Glomerular endothelial cell (primary cell): ENCODE measurements at places on chromosomes 3 and 15.

GRCh38 chr3:127483902-127484591 lies 106.5 kb downstream of the TPRA1 start:
- DNase-seq, result no peak

- DNase-seq, result peak; percentile 78
Observed at GRCh38 chr15:64536244-64536836, 76.0 kb downstream of the ZNF609 start.

GRCh38 chr15:62647202-62647842 lies 395.2 kb upstream of the TPM1 start:
- no peak for DNase-seq

DNA sequence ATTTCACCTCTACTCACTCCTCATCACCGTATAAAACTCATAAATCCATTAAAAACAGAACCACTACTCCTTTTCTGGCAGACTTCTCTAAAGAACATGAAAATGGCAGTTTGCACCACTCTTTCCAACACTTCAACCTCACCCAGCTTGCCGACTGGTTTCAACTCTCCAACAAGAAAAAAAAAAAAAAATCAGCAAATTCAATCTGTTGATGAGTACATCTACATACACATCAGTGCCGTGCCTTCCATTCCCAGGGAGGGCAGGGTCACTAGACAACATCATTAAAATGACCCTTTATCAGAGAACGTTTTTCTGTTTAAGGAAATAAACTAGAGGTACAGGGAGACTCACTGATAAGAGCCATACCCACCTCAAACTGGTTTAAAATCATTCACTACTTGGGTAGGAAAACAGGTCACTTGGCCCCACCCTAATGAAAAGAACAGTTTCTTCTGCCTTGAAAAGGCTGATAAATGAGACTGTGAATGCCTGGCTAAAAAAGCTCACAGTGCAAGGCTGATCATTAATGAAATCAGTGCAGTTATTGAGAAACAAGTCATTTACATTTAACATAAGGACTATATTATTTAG lies 6.0 kb downstream of the ANXA2 start:
- no peak for DNase-seq

GRCh38 chr3:33152363-33153360 lies 38.8 kb downstream of the CRTAP start:
- DNase-seq, result no peak

GRCh38 chr3:45143673-45144671 lies 2.2 kb downstream of the CDCP1 start:
- no peak for DNase-seq

DNA sequence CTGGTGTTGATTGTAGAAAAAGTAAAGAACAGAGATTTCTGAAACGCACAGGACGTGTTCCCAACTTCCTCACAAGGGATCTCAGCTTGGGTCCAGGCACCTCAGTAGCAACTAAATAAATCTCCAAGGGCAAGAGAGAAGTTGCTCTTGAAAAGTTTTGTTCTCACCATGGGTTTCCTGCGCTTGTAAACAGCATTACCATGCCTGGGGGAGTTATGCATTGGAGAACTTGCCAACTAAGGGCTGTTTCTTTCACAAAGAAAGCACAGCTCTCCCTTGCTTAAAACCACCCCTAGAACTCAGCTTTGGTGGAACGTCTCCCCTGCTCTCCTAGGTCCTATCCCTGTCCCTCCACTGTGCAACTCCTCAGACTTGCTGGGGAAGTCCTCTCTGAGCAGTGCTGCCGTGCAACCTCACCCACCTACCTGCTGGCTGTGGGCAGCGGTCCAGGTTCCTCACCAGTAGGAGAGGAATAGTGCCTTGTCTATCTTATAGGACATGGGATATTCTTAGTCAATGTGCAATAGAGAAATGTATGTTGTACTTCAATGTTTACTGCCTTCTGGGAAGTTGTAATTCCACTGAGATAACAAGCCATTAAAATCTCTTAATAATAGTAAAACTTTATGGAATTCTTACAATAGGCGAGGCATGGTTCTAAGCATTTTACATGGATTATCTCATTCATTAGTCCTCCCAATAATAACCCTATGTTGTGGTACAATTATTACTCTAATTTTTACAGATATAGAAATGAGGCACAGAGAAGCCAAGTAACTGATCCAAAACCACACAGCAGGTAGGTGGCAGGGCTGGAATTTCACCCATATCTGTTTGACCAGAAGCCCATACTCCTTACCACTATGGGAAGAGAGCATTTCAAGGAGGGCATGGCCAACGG lies 51.5 kb downstream of the UMPS start:
- no peak for DNase-seq

- DNase-seq, result no peak
Observed at GRCh38 chr3:10946526-10946925, 46.0 kb upstream of the SLC6A1 start.

DNA sequence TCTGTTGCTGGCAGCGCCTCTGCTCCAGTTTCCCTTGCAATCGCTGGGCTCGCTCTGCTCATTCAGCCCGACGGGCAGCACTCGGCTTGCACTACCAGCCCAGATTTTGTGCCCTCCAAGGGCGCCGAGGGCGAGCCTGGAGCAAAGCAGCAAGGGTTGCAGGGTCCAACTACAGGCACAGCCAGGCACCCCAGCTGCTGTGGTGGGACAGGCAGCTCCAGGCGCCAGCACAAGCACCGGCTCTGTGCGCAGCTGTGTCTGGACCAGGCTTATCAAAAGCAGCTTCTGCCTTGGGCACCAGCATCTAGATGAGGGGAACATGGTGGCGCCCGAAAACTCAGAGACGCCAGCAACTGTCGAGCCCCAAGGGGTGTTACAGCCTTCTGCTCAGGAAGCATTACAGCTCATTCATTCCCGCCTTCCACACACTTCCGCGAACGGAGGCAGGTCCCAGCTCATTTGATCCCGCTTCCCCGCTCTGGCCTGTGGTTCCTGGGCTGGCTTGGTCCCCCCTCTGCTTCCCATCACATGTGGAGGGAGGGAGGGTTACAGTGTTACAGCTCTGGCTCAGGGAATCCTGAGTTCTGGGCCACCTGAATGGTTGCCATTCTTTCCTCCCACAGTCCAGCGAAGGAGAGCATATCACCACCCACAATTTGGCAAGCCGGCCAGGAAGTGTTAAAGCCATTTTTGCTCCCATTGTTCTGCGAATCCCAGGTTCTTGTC lies 409.9 kb upstream of the ALCAM start:
- DNase-seq, result no peak

DNA sequence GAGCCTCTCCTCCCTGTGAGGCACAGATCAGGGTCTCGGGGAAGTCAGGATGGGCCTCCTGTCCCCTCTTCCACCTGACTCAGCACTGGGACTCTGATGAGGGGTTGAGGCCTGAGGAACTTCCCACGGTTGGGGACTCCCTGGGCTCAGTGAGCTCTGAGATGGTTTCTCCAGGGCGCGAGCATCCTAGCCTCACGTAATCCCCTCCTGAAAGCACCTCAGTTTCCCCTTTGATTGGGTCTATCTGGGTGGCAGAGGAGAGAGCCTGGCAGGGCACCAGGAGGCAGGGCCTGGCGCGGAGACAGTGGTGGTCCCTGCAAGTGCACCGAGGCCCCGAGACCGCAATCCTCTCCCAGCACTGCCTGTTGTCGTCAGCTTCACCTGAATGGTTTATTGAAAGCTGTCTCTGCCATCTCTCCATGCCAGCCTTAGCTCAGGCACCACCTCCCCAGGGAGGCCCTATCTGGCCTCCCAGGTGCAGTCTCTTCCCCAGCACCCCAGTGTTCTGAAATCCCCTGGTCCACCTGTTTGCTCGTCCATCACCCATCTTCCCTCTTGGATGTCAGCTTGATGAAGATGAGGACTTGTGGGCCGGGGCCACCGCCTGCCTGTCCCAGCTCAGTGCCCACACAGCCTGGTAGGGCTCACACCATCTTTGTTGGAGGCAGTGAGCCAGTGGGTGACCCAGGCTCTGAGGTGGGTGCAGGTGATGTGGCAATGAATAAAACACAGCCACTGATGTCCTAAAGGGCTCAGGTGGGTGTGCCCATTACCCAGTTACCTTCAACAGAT lies 52.2 kb upstream of the PCSK6 start:
- no peak for DNase-seq
